WERI-Rb-1 (cell line): ENCODE measurements at places on chromosomes 7 and 10.

- DNase-seq: no peak
Observed at GRCh38 chr7:44393238-44394111, 68.1 kb upstream of the CAMK2B start.

DNA sequence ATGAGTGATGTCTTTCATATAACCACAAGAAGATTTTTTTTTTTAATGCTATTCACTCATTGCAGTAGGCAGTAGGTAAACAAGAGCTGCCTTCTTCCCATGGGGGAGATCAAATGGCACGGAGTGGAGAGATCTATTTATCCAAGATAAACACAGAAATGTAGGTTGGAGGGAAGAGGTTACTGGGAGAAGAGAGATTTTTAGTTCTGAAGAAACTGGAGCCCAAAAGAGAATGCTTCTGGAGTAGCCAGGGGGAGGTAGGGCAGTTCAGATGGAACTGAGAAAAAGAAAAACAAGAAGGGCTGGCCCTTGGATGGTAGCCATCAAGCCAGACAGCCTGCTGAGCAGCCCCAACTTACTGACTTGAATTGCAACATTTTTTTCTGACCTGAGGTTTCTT is 270.1 kb upstream of the TPK1 start:
- no peak for DNase-seq

DNA sequence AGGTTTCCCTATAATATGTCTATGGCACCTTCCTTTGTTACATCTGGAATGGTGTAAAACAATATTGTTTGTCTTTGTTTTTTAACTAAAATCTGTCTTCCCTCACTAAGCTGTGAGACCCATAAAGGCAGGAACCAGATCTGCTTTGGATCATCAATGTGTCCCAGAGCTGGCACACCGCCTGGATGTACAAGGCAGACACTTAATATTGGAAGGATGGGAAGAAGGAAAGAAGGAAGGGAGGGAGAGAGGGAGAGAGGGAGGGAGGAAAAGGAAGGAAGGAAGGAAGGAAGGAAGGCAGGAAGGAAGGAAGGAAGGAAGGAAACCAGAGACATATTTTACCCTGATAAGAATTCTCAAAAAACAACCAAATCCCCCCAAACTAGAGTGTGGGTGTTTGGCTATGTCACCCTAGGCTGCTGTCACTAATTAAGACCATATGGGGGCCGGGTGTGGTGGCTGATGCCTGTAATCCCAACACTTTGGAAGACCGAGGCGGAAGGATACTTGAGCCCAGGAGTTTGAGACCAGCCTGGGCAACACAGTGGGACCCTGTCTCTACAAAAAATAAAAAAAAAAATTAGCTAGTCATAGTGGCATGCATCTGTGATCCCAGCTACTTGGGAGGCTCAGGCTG is 59.6 kb downstream of the SH3PXD2A start:
- DNase-seq: no peak

DNA sequence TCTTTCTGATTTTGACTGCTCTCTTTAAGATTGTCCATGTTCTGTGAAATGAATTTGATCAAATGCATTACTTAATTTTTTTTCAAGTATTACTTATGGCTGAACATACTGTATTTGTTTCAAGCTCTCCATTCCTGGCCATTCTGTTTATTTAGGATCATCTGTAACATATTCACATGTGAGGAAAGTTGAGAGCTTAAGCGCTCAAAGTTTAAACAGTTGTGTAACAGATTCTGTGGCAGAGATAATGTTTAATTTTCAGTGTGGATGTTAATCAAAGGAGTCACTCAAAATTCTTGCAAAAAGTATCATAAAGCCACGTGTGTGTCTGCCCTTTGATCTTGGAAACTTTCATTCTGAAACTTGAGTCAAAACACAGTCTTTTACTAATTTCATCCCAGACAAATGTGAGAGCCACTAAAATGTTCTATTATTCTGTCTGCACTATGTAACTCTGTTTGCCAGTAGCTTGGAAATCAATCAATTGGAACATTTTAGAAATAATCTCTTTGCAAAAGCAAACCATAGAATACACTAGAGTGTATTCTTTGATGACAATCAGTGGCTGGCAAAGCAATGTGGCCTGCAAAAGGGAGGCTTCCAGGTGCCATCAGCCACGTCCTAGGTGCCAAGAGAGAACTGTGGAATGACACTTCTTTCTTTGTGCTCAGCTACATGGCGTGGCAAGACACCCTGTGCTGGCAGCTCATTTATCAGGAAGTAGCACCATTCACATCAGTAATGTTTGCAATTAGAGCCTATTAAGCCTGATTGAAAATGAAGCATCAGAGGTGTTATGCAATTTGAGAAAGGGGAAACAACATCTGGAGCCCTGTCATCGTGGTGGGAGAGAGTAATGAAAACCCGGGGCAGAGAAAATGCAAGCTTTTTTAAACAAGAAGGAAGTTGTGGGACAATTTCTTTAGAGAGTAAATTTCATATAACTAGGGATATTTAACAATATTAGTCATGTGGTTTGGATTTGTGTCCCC is 40.9 kb downstream of the ARL5B start:
- no peak for DNase-seq

DNA sequence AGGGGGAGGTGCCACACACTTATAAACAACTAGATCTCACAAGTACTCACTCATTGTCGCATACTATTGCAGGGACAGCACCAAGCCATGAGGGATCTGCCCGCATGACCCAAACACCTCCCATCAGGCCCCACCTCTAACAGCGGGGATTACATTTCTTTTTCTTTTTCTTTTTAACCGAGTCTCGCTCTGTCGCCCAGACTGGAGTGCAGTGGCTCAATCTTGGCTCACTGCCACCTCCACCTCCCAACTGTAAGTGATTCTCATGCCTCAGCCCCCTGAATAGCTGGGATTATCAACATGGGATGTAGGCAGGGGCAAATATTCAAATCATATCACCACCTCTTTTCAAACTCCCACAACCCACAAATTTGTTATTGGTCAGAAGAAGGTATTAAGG is 76.7 kb downstream of the SKAP2 start:
- no peak for DNase-seq

DNA sequence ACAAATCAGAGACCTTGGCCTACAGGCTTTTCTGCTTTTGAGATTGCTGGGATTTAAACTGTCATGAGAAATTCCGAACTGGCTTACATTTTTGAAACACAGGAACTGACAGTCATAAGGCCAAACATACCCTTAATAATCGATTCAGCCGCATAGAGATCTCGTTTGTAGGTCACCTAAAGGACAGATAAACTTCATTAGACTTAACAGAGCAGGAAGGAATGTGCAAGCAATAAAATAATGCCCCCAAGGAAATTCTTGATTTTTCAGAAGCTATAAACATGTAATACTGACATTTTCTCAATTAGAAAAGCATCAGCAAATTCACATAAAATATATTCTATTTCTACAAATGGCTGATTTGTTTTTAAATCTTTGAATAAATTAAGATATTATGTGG is 120.0 kb downstream of the CRPPA start:
- DNase-seq: no peak

DNA sequence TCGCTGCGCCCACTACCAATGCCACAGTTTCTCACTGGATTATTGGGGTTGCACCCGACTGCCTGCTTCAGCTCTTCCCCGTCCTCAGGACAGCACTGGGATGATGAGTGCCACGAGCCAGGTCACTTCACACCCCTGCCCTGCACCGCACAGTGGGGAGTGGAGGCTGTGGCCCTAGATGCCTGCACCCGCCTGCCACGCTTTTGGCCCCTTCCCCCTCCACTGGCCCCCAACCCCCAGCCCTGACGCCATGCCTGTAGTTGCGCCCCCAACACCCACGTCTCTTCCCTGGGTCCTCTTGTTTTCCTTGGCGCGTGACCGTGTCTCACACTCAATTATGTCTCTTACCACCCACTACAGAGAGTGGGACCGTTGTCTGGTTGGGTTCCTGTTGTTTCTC is 134.3 kb downstream of the VIPR2 start:
- no peak for DNase-seq

DNA sequence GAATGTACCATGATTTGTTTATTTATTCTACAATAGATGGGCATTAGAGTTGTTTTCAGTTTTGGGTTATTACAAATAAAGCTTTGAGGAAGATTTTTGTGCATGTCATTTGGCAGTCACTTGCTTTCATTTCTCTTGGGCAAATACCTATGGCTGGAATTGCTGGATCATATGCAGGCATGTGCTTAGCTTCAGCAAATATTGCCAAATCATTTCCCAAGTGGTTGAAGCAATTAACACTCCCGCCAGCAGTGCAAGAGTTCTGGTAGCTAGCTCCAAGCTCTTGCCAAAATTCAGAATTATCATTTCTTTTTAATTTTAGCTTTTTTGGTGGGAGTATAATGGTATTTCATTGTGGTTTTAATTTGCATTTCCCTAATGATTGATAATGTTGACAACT is 32.9 kb upstream of the PCBD1 start:
- DNase-seq: no peak

- DNase-seq: no peak
Observed at GRCh38 chr7:73899731-73900142, 38.8 kb downstream of the TMEM270 start.

GRCh38 chr10:12408472-12408871 is 59.1 kb downstream of the CAMK1D start:
- DNase-seq: no peak

GRCh38 chr7:105743351-105744090 is 132.9 kb downstream of the ATXN7L1 start:
- DNase-seq: no peak

- no peak for DNase-seq
Observed at GRCh38 chr10:58715061-58715460, 202.4 kb downstream of the BICC1 start.

DNA sequence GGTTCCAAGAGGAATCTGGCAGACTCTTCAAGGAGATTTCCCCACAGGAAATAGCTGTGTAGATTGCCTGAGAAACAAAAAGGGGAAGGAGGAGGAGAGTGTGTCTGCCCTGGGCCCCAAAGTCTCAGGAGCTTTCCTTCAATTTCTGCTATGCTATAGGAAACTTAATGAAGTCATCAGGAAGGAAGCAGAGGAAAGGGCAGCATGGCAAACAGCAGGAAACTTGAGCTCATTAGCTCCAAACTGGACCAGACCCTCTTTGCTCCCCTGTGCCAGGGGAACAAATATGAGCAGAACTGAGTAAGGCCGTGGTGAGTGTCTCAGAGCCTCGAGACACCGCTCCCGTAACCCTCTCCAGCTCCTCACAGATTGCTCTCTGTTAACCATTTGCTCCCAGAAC is 4.8 kb upstream of the KCNIP2 start:
- no peak for DNase-seq

DNA sequence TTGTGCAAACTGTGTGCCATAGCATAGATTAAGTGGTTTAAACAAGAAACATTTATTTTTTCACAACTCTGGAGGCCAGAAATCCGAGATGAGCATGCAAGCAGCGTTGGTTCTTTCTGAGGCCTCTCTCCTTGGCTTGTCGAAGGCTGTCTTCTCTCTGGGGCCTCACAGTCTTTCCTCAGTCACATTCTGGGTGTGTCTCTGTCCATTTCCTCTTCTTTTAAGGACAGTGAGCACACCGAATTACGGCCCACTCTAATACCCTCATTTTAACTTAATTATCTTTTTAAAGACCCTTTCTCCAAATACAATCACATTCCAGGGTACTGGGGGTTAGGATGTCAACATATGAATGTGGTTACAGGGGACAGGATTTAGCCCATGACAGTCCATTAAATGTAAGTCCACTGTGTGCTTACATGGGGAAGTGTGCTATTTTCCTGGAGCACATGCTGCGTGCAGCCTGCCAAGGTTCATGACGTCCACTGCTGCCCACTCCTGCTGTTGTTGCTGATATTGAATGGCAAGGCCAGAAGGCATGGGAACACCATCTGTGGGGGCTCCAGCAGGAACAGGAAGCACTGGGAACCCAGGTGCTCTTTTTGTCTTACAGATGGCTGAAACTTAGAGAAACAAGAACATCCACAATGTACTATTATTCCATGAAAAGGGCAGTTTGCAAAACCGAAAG is 365.5 kb downstream of the GALNT17 start:
- DNase-seq: no peak
